Central memory CD4-positive, alpha-beta T cell (primary cell): ENCODE measurements at places on chromosomes 1 and 21.

DNA sequence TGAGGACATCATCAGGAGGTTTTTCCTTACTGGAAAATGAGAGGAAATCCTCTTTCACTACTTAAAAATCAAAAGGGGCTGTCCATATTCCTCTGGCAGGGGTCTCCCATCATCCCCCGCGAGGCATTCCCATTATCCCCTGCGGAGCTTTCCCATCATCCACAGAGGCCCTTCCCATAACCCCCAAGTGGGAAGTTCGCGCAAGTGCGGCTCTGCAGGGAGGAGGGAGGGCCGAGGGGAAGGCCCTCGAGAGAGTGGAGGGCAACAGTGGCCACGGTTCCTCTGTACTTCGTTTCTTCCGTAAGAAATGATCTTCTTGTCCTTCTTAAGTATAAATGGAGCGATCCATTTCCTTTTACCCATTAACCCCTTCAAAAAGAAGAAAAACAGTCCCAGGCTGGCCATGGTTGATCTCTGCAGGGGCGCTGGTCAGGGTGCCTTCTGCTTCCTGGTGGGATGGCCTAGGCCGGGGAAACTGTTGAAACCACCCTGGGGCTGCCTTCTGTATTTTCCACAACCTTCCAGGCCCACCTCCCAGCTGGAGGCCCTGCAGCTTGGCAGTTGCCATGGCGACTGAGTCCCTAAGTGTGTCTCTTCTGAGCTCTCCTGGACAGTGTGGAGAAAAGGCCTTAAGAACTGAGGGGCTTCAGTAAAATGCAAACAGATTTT, 3.6 kb upstream of the RSPH1 start:
- no peak for DNase-seq

DNA sequence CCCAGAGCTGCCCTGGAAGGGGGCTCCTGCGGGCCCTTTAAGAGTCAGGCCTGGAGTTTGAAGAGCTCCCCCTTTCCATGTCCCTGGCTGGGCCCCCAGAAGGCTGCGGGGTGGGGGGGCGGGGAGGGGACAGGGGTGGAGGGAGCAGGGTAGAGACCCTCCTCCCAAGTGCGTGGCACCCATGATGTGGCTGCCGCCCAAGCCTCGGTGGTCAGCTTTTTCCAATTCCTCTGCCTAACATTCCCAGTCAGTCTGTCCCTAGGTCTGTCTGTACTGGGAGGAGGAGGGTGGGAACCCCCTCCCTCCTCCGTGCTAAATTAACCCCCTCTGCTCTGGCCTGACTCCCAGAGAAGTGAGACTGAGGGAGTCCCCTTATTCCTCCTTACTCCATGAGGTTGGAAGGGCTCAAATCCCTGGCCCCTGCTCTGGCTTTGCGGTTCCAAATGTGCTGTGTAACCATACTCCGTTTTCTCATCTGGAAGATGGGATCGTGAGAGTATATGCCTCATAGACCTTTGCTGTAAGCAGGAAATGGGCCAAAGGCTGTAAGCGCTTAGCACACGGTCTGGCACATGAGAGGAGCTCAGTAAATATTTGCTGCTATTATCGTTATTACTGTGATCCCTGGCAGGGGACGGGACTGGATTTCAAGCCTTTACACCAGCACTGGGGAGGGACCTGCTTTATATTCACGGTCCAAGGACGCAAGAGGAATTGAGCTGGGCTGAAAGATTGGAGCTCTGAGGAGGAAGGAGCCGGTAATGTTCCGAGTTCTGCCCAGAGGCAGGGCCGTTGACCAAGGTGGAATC, 658 bp upstream of the COL16A1 start:
- no peak for DNase-seq

DNA sequence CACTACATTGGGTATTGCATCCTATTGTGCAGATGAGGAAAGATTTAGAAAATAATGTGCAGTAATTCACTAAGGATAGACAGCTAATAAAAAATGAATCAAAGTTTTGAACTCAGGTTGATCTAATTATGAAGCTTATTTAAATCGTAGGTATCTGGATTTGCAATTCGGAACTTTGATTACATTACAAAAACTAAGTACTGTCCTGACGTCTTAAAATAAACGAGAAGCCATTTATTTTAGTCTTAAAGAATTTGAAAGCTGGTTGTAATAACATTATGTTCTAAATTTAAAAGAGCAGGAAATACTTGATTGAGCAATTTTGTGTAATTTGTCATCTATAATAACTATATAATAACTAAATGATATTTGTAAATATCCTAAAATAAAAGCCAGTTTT, 235.9 kb downstream of the TPR start:
- no peak for DNase-seq

DNA sequence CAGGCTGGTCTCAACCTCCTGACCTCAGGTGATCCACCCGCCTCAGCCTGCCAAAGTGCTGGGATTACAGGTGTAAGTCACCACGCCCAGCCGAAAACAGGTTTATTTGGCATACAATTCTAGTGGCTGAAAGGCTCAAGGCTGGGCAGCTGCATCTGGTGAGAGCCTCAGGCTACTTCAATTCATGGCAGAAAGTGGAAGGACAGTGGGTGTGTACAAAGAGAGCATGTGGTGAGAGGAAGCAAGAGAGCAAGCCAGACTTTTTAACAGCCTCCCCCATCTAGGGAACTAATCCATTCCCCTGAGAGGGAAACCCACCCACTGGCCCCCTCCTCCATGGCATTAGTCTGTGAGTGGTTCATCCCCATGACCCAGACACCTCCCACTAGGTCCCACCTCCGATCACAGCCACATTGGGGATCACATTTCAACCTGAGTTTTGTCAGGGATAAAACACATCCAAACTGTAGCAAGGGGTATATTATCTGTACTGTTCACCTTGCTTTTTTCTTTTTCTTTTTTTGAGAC, 9.5 kb downstream of the BMP8A start:
- no peak for DNase-seq

DNA sequence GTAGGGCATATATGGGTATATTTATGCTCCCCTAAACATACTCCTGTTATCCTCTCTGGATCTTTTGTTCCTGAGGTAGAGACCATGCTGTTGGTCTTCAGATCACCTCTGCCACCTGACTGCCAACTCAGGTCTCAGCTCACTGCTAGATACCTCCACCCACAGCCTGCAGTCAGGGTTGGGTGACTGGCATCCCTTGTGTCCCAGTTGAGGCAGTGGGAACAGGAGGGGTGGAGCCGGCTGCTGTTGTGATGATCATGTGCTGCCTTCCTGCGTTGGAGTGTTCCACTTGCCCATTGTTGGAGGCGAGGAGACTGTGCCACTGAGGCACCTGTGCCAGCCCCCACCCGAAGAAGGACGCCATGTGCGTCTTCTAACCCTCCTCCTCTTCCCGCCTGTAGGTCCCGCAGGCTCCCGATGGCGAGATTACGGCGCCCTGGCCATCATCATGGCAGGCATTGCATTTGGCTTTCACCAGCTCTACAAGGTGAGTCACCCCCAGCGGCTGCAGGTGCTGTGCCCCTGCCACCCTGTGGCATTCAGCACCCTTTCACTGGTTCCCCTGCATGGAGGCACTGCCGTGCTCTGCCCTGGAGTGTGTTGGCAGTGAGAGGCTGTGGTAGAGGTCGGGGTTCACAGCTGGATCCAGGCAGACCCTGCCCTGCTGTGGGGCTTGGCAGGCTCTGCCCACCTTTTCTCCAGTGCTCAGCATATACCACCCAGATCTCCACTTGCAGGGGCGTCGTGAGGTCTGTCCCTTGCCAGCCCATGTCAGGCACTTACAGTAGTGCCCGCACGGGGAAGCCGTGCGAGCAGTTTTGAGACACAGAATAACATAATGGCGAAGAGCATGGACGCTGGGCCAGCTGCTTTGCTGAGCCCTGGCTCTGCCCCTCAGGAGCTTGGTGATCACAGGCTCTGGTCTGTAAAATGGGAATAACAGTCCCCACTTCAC, 143.5 kb downstream of the PEX14 start:
- DNase-seq, result no peak

- DNase-seq, result no peak
Measured at GRCh38 chr1:34316773-34317172, 140.1 kb downstream of the C1orf94 start.

GRCh38 chr1:219049501-219049900, 124.2 kb upstream of the LYPLAL1 start:
- DNase-seq, result no peak

- no peak for DNase-seq
Measured at GRCh38 chr1:184456189-184456588, 69.4 kb downstream of the C1orf21 start.
